Vagina (tissue), 2 donors: ENCODE measurements at places on chromosomes 16 and 17.

DNA sequence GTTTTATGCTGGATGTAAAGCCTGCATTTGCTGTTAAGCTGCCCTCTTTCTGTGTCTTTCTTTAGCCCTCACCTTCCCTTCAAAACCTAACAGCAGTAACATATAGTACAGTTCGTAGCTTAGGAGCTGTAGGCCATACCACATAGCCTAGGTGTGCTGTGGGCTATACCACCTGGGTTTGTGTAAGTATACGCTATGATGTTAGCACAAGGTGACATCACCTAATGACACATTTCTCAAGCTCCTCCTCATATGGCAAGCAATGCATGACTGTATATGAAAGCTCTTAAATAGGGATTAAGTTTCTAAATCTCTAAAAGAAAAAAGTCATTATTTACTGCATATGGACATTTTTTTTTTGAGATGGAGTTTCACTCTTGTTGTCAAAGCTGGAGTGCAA, 57.8 kb upstream of the TMEM97 start:
- DNase-seq = no peak

DNA sequence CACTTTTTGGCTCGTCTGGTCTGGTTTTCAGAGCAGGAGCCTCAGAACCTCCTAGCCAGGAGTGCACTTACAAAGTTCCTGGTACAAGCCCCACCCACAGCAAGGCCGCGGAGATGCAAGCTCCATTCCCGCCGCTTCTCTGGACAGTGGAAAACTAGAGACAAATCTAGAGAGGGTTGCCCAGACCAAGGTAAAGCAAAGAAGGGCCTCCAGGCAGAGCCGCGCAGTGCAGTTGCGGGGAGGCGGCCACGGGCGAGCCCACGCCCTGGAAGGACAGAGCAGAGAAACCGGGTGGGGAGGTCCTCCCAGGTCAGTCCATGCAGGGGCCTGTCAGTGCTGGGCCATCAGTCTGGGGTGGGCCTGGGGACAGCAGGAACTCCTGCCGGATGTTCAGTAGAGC, 11.0 kb upstream of the OSGIN1 start:
- no peak for DNase-seq

GRCh38 chr17:38544839-38545209, 60.9 kb downstream of the SRCIN1 start:
- DNase-seq = no peak

DNA sequence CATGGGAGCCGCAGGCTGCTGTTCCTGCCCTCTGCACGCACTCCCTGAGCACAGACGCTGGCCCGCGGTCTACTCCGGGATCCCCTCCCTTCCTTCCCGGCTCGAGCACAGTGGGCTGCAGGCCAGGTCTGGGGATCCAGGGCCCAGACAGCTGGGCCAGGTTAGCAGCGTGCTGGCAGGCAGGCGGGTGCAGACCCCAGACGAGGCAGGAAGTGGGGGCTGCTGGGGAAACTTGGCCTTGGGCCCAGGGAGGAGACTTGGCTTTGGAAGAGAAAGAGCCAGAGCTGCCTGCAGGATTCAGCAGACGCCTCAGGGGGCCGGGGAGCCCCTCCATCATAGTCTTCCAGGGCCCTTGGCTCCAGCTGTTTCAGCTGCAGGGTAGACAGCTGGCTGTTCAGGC, 30.2 kb upstream of the ABCC3 start:
- no peak for DNase-seq

DNA sequence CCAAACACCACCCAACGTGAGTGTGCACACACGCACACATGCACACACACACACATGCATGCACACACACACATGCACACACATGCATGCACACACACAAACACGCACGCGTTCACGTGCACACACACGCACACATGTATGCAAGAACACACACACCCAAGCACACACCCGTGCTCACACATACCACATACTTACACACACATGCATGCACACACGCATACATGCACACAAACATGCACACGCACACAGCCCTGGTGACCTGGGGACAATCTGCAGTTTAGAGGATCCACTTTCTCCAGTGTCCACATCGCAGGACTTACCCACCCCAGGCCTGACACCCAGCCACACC, 6.2 kb downstream of the USH1G start:
- no peak for DNase-seq

DNA sequence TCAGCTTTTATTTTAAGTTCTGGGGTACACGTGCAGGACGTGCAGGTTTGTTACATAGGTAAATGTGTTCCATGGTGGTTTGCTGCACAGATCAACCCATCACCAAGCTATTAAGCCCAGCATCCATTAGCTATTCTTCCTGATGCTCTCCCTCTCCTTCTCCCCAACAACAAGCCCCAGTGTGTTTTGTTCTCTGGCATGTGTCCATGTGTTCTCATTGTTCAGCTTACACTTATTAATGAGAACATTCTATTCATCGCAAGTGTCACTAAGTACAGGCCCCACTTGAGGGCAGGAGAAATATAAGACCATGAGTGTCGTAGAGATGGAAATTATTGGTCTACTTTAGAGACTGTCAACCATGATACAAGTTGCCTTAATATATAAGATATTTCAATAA, 615.1 kb downstream of the CDH8 start:
- no peak for DNase-seq

DNA sequence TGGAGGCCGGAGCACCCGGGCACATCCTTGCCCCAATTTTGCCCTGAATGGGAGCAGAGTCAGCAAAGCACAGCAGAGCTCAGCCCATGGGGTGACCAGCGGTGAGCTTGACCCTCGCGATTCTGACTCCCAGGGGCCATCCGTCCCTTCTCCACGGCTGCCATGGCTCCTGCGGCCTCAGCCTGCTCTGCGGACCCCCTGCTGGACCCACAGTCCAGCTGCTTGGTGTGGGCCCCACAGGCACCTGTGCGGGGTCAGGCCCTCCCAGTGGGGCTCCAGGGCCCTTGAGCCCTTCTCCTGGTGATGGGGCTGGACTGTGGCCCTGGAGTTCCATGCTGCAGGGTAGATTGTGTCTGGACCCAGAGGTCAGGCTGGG, 144.2 kb downstream of the ENGASE start:
- no peak for DNase-seq

DNA sequence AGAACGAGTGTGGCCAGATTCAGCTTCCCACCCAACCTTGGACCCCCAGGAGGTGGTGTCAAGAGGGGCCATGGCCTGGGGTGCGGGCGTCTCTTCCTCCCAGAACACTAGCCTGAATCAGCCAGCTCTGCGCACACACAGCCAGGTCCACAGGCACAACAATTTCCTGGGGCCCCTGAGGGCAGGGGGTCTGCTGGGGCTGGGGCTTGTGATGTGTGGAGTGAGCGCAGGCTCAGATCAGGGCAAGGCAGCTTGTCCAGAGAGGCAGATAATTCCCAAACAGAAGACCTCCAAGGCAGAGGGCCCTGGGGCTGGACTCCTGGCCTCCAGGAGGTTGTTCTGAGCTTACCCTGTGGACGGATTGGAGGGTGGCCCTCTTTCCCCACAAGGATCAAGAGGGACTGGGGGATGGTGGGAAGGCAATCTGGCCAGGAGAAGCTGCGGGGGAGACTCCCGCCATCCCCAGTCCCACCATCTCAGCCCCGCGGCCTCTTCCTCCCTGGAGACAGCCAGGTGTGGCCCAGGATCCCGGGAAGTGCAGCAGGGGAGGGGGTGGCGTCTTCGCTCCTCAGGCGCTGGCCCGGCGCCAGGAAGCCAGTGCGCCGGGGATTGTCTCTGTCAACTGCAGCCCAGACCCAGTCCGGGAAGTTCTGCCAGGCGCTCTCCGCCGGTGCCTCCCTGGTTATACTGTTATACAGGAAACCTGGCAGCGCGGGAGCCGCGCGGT, 52.0 kb upstream of the AMZ2 start:
- no peak for DNase-seq

DNA sequence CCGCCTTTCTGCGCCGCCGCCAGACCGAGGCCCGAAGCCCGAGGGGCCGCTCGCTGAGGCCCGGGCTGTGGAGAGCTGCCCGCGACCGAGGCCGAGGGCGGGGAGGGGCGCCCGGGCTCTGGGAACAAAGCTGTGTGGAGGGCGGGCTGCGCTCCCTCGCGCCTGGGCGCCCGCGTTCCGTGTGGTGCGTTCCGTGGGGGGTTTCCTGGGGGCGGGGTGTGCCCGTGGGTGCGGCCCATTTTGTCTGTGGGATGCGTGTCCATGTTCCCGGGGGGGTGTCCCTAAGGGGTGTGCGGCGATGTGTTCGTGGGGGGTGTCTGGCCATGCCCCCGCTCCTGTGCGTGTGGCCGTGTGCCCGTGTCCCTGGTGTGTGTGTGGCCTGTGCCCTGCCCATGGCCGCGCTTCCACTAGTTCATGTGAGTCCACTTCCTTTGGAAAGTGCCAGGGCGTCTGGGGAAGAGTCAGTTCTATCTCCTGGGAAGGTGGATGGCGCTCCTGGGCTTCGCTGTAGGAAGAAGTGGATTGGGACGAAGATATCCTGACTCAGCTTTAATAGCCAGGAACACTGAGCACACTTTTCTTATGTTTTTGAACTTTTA, 520 bp downstream of the JPT2 start:
- no peak for DNase-seq

- DNase-seq = no peak
Measured at GRCh38 chr17:34493917-34494316, 85.5 kb upstream of the TMEM132E start.
